ENCODE measurements at places on chromosomes 7 and 10.

DNA sequence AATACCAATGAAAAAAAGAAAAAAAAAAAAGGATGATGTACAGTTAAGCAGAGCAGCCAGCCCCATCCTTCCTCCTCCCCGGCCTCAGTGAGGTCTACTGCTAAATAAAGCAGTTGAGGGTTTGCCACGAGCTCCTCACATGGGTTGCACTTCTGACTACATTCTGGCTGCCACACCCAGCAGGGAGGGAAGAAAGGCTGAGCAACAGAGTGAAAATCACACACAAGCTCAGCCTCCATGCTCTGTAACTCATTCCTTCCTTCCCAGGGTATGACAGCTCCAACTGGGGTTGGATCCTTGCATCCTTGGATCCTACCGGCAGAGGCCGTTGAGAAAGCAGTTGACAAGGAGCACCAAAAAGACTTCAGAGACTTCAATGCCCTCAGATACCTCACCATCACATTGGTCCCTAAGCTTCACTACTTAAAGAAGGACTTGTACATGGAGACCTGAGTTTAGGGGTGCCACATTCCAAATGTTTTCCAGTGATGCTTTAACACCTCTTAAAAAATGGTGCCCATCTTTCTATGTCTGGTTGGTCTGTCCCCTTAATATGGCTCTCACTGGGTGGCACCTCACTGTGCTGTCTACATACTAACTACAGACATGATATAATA lies 52.9 kb upstream of the PIK3CG start:
- DNase-seq, result no peak

GRCh38 chr7:17845197-17845547 lies 95.1 kb downstream of the SNX13 start:
- no peak for DNase-seq

DNA sequence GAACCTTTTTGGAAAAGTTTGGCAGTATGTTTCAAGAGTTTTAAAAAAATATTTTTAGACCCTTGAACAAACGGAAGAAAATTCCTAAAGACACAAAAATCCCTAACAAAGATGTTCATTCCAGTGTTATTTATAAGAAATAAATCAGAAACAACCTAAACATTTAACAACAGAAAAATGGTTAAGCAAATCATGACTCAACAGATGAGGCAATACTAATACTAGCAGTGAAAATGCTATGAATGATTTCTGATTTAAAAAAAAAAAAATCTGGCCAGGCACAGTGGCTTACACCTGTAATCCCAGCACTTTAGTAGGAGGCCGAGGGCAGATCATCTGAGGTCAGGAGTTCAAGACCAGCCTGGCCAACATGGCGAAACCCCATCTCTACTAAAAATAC lies 61.0 kb downstream of the ARHGAP12 start:
- no peak for DNase-seq

- no peak for DNase-seq
Measured at GRCh38 chr10:130394832-130395231, 258.6 kb downstream of the GLRX3 start.

DNA sequence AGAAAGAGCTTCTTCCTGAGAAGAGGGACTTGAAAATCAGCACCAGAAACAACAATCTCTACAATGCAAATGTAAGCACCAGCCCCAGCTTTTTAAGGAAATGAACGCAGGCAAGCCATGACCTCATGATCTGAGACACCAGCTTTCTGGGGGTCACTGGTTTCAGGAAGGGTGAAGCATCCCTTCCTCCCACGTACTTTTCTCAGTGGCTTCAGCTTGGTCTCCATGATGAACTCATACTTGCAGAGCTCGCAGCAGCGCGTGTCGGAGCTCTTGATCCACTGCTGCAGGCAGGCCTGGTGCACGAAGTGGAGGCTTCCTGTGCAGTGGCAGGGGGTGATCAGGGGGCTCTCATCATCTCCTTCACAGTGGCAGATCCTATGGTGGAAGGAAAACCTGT lies 87.0 kb downstream of the ALOX5 start:
- no peak for DNase-seq

DNA sequence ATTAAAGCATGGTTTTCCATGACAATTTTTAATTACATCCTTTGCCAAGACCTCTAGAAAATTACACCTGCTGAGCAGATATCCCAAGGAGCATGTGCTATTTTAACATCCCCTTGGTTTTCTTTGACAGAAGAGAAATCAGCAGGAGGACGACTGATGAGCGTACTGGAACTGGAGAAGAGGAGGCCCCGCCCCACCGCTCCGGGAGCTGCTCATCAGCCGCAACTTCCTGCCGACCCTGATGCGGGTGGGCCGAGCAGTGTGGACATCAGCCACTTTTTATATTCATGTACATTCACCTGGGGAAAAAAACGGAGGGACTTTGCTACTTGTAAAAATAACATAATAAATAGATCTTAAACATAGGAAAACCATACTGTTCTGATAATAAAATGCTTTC lies 54.2 kb downstream of the CDC123 start:
- no peak for DNase-seq

DNA sequence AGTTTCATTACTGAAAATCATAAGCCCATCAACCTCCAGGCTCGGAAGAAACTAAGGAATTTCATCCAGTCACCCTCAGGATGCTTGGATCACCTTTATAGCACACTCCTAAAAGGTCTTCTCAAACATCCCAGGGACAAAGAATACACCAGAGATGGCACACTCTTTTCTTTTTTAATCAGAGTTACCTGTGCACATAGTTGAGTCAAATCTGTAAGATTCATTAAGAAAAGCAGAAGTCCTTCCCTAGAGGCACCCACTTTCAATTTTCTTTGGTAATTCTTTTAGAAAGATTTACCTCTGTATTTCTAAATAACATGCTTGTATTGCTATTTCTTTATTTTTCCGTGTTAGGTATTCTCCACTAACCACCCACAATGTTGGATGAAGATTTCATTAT lies 50.6 kb upstream of the IL6 start:
- no peak for DNase-seq

DNA sequence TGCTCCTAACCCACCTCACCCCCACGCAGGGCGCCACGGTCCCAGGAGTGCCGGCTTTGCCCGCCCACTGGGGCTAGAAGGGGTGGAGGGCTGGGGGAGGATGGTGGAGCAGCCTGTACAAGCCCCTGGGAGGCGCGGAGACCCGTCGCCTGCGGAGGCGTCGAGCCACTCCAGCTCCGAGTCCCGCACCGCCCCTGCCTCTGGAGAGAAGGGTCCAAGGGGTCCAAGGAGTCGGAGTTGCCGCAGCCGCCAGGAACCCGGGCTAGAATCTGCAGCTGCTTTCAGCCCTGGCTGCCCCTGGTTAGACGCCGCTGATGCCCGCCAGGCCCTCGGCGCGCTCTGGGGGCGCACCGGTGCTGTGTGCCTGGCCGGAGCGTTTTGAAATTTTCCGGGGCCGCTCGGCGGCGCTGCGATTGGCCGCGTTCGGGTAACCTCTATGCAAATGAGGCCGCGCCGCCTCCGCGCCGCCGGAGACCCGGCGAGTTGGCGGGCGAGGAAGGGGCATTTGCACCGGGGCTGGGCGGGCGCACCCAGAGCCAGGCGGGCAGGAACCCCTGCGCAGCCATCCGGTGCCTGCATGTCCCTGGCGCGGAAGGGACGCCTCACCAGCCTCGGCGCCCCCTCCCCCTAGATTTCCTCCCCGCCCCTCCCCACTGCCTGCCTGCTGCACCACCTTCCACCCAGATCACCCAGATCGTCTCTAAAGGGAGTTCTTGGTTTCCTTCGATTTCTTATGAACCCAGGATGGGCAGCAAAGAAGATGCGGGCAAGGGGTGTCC lies at the start of gene HMX2:
Gene HMX2, plus strand, starts transcription at position 502 of the 779 bp plus-strand sequence. Its CDS starts 243 bp downstream, at position 745.
- no peak for DNase-seq

- no peak for DNase-seq
Measured at GRCh38 chr10:52252307-52252706, 61.8 kb upstream of the DKK1 start.
